NCI-H2107 (cell line): ENCODE measurements at places on chromosomes 5 and 9.

DNA sequence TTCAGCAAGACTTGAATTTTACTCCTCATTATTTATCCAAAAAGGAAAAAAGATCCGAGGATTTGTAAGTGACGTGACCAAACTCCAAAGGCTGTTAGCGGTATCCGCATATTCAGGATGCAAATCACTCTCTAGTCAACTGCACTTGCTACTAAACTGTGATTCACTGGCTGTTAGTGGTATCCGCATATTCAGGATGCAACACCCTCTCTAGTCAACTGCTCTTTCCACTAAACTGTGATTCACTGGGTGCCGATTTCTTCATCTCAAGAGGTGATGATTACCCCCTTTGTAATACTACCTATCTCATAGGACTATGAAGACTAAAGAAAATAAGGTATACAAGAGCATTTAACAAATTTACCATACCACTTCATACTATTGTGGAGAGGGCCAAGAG is 5.7 kb downstream of the MAPKAP1 start:
- DNase-seq, result no peak

DNA sequence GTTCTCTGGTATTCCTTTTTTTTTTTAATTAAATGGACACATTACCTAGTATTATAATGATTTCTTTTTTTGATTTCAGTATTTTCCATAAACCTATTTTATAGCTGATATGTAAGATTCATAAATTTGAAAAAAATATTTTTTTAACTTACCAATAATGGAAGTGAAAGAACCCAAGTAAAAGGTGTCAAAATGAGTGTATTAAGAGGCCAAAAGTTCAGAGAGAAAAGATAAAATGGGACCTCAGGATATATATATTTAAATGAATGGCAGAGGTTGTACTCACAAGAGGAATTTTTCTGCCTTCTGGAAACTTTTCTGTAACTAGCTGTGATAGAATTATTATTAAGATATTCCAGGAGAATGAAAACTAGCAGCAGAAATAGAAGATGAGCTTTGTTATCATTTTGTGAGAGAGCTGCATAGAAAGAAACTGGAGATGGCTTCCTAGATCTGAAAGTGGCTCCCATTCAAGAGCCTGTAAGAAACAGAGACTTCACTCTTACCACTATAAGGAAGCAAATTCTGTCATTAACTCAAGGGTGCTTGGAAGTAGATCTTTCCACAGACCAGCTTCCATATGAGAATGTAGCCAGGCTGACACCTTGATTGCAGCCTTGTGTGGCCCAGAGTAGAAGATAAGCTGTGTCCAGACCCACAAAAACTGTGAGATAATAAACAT is 91.7 kb downstream of the MRPS30 start:
- no peak for DNase-seq

- DNase-seq, result no peak
Observed at GRCh38 chr5:54146390-54146789, 164.0 kb downstream of the ARL15 start.

DNA sequence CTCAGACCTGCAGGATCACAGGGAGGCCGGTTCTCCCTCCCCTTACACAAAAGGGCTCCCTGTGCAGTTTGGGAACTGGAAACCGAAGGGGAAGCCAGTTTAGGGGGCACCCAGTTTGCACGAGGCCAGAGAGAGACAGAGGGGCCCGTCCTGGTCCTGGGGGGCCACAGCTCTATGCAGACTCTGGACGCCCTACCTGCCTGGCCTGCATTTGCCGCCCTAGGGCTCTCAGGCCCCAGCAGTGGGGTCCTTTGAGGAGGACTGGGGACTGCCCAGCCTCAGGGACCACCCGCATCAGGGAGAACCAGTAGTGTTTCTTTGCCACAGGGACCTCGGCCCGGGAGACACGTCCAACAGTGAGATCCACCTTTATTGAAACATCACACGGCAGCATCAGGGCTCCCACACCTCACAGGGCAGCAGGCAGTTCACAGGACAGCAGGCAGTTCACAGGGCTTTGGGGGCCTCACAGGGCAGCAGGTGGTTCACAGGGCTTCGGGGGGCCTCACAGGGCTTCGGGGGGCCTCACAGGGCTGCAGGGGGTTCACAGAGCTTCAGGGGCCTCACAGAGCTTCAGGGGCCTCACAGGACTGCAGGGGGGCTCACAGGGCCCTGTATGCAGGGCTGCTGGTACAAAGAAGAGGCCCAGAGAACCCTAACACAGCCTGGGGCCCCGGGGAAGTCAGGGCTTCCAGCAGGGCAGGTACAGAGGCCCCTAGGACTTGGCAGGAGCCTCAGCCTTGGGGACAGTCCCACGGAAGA is 648 bp upstream of the NSMF start:
- no peak for DNase-seq

- peak; percentile 38 for DNase-seq
Observed at GRCh38 chr5:172110921-172111851, 76.8 kb downstream of the STK10 start.

- no peak for DNase-seq
Observed at GRCh38 chr5:105816961-105817360, 1853.8 kb downstream of the EFNA5 start.

GRCh38 chr5:76818844-76819831 is at the start of gene F2RL1:
Gene F2RL1, plus strand, starts transcription at chr5:76819030. Its CDS starts 153 bp downstream, at chr5:76819183.
- DNase-seq, result peak; percentile 32

GRCh38 chr5:148887123-148887881 is 60.9 kb downstream of the ADRB2 start:
- DNase-seq, result no peak

- no peak for DNase-seq
Observed at GRCh38 chr9:3863111-3863528, 337.3 kb upstream of the RFX3 start.

DNA sequence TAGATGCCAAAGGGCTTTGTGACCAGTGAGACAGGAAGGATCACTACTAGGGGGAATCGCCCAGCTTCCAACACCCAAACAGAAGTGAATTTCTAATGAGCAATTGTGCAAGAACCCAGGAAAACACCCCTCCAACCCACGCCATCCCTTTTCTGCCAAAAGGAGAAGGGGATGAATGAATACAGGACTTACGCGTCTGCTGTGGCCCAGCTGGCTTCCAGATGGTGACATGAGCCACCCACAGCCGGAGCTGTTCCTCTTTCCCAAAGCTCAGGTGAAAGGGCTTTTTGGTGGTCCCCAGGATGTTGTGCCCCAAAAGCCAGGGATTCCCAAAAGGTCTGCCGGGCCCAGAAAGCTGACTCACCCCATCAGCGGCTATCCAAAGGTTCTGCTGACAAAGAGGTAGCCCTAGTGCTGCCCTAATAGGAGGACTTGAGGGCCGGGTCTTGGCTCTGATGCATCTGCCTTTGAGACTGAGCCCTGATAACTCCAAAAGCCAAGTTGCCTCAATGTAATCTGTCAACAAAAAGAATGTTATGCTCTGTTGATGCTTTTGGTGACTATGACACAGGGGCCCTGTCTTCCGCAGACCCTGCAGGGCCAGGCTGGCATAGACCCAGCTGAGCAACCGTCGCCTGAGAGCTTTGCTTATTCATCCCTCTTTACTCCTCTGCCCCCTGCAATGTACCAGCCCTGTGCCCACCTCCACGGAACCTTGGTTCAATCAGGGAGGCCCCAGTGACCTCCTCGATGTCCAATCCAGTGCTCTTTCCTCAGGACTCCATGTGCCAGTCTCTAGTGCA is 14.5 kb downstream of the GSN start:
- no peak for DNase-seq

GRCh38 chr9:27545471-27545870 is 15.9 kb upstream of the MOB3B start:
- no peak for DNase-seq

- no peak for DNase-seq
Observed at GRCh38 chr9:77800924-77801551, 152.9 kb upstream of the GNA14 start.

- no peak for DNase-seq
Observed at GRCh38 chr5:89425062-89425461, 542.1 kb upstream of the MEF2C start.

DNA sequence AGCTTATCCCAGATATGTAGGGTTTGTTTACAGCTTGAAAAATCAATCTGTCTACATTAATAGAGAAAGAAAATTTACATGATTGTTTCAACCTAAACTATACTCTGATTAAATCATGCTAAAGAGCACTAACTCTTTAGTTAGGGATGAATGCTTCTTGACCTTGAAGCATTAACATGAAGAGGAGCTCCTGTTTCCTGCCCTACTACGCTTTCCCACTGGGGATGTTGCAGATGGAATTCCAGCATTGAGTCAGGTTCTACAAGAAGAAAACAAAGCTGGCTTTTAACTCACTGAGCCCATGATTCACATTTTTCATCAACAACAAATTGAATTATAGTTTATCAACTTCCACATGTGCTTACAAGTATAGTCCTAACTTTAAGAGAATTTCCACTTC is 471.3 kb downstream of the TMEM232 start:
- DNase-seq, result no peak

GRCh38 chr5:60195083-60195482 is 301.6 kb upstream of the PDE4D start:
- no peak for DNase-seq

- no peak for DNase-seq
Observed at GRCh38 chr5:179478624-179479023, 71.7 kb upstream of the RUFY1 start.

- no peak for DNase-seq
Observed at GRCh38 chr5:63822614-63823013, 139.6 kb downstream of the HTR1A start.

GRCh38 chr9:15400281-15400941 is 22.3 kb upstream of the SNAPC3 start:
- no peak for DNase-seq

DNA sequence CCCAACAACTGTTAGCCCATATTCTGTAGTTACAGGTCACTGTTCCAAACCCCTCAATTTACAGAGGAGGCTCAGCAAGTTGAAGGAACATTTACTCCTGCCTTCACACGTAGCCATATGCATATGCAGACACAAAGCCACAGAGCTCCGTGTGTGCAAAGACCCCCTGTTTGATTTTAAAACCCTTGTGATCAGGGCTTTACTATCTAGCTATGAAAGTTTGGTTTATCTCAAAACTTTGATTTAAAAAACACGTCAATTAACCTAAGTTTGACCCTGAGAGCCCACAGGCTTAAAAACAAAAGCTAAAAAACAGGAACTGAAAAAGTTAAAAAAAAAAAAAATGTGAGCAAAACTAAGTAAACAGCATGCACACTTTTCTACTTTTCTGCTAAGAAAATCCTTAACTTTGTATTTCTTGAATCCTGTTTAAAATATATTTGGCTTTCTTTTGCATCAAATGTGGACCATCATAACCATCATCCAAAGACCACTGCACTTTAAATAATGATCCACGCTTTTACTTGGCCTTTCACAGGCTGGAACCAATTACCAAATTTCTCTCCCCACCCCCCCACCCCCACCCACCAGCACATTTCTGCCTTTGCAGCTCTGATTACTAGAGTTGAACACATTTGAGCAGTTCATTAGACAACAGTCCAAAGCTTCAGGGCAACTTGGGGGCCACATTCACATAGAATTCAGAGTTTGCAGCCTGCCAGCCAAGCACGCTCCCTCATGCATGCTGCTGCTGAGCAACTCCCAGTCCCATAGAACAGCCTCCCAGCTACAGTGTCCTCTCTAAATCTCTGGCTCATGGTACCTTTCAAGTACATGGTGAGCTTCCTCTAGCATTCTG is 128.8 kb upstream of the MAP3K1 start:
- no peak for DNase-seq

- no peak for DNase-seq
Observed at GRCh38 chr5:138594305-138595058, 19.3 kb upstream of the HSPA9 start.

DNA sequence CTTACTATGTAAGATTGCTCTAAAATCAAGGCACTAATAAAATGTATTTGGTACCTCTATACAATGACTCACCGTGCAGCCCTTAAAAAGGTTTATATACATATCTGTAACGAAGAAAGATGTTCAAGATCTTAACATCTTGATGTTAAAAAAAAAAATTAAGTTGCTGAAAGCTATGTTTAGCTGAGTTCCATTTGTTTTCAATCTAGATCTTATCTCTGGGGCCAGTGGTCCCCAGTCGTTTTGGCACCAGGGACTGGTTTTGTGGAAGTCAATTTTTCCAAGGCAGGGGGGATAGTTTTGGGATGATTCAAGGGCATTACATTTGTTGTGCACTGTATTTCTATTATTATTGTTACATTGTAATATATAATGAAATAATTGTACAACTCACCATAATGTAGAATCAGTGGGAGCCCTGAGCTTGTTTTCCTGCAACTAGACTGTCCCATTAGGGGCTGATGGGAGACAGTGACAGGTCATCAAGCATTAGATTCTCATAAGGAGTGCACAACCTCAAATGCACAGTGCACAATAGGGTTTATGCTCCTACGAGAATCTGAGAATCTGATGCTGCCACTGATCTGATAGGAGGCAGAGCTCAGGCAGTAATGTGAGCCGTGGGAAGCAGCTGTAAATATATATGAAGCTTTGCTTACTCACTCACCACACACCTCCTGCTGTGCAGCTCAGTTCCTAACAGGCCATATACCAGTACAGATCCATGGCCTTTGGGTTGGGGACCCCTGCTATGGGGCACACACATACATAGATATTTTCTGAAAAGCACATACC is 27.6 kb upstream of the TSLP start:
- DNase-seq, result peak; percentile 53

DNA sequence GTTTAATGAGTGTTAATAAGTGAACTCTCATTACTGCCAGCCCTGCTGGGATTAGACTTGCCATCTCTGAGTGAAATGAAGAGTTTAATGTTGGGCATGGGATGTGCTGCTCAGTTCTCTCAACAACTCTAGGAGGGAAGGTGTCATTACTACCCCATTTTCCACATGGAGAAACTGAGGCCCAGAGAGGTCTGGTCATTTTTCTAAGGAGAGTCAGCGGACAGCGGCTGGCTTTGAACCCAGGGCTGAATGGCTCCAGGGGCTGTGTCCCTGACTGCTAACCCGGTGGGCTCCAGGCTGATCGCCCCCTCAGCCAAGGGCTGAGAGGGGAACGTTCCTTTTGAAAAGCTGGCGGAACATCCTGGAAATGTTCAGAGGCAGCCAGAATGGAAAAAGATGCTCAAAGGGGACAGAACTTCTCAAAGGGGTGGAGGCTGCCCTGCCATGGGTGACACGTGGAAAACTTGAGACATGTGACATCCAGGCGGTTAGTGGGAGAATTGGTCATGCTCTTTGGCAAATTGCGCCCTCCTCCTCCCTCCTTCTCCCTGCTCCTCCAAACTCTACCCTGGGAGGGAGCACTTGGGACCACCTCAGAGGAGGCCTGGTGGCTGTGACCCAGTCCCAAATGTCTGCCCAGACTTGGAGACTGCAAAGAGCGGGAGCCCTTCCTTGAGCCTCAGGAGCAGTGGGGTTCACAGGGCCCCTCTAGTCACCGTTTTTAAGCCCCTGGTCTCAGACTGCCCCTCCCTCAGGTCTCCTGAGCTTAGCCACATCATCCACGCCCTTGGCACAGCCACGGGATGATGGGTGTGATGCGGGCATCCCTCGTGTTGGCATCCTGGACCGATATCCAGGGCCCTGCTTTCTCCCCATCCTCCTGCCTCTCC is 28.7 kb downstream of the DNM1 start:
- no peak for DNase-seq

DNA sequence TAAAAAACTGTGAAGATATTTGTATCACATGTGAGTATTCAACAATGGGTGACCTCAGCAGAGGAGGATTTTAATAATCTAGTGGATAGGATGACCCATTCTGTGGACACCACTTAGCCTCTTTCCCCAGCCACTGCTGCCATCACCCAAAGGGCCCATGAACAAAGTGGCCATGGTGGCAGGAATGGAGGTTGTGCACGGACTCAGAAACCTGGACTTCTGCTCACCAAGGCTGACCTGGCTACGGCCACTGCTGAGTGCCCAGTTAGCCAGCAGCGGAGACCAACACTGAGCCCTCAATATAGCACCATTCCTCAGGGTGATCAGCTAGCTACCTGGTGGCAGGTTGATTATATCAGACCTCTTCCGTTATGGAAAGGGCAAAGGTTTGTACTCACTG is 1410.4 kb upstream of the CDH9 start:
- DNase-seq, result no peak
